ENCODE measurements at places on chromosomes 6 and 20.

DNA sequence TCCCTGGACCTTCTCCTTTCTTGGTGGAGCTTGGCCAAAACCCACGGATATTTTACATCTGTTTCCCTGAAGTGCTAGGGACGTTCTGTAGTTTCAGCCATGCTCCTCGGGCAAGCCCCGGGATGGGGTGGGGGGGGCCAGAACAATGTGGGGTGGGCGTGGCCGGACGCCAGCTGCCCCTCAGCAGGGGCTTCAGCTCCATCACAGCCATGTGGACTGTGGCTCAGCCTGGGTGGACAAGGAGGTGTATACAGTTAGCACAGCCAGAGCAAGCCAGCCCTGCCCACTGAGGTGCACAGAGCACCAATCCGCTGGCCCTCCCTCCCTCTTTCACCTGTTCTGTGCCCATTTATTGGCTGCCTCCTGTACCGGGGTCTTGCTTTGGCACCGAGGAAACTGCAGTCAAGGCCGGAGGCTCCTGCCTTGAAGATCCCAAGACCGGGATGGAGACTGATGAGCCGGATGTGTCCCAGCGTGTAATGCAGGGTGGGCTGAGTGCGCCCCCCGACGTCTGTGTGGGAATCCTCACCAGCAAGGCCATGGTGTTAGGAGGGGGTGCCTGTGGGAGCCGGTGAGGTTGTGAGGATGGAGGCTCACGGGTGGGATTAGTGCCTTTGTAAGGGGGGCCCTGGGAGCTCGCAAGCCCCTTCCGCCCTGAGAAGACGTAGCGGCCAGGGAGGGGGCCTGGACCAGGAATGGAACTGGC, 28.0 kb downstream of the FRMD1 start:
- no peak for DNase-seq

- no peak for DNase-seq
Observed at GRCh38 chr6:100775667-100776066, 105.5 kb downstream of the ASCC3 start.

DNA sequence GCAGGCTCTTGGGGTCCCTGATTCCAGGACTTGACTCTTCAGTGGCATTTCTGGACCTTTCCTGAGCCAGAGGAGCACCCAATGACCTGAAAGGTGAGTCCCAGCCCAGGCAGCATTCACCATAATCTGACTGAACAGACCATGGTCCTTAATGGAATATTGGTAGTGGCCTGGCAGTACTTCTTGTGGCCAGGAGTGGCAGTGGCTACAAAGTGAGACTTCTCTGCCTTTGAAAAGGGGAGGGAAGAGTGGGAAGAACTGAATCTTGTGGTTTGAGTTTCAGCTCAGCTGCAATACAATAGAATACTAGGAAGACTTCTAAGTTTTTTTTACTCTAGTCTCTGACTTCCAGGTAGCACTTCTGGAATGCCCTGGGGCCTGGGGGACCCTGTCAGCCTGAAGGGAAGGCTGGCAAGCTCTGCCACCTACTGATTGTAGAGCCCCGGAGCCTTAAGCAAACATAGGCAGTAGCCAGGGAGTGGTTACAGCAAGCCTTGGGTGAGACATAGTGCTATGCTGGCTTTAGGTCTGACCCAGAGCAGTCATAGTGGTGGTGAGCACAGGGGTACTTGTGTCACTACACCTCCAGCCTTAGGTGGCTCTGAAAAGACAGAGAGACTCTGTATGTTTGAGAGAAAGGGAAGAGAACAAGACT, 674.2 kb upstream of the MANEA start:
- DNase-seq = no peak

- no peak for DNase-seq
Observed at GRCh38 chr6:52503323-52503747, 73.5 kb downstream of the TRAM2 start.

DNA sequence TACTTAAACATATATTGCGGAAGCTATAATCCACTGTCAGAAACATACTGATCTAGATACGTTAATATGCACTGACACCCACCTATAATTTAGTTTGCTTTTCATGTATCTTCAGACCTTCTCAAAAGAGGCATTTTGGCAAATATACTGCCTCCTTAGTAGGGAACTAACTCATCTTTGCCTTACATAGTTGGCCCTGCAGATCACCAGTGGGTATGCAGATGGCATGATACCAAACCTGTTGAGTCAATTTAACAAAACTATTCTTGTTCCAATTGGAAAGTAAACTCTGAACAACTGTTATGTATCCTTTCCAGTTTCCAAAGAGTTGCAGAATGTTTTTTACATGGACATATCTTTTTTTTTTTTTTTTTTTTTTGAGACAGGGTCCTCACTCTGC, 35.6 kb upstream of the TBC1D20 start:
- DNase-seq = no peak

DNA sequence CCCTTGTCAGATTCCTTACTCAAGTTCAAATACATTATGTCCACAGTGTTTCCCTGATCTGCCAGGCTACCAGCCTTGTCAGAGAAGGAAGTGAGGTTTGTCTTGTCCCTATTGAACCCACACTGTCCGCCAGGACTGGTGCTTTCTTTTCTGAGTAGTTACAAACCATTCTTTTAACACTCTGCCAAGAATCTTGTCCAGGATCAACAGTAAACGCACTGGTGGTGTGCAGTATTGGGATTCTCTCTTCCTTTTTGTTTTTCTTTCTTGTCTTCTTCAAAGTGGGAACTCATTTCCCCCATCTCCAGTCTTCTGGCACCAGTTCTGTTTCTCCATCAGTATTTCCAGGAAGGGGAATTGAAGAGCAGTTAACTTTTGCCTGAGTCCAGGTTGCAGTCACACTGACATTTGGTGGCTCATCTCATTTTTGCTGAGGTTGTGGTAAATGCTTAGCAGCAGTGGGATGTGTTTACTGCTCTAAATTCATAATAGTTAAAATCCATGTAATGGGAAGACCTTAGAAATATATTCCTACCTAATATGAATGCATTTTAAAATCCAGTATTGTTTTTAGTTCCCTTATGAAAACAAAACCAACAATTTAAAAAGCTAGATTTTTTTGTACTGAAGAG, 295.3 kb downstream of the PRL start:
- DNase-seq = no peak
